ENCODE measurements at places on chromosomes 4 and X. TPM values are rescaled to one million over a fixed set of nuclear protein-coding genes. Genes with fewer than 3 reads are reported as not detected.

CDKN2AIP gene
- total RNA-seq = 12.1 TPM

LIMCH1 gene
- 37.9 TPM for total RNA-seq

CCKAR gene
- total RNA-seq = not detected

CFAP99 gene
- total RNA-seq = 0.05 TPM

IRAK1 gene
- total RNA-seq = 198 TPM

TLL1 gene
- 0.15 TPM for total RNA-seq

TEX11 gene
- not detected for total RNA-seq

SSX3 gene
- not detected for total RNA-seq

CLCN4 gene
- 4.8 TPM for total RNA-seq

MAGEA9B gene
- not detected for total RNA-seq

BMX gene
- not detected for total RNA-seq

BST1 gene
- total RNA-seq = 18.4 TPM

HSFX3 gene
- not detected for total RNA-seq

CITED1 gene
- 1.8 TPM for total RNA-seq

GAGE12J gene
- not detected for total RNA-seq

ARHGEF6 gene
- total RNA-seq = 0.13 TPM

CABS1 gene
- total RNA-seq = not detected

LARP7 gene
- total RNA-seq = 23.0 TPM

PDLIM3 gene
- not detected for total RNA-seq

JAKMIP1 gene
- not detected for total RNA-seq

CLRN2 gene
- total RNA-seq = not detected

ENPP6 gene
- not detected for total RNA-seq

DSPP gene
- not detected for total RNA-seq

FGFBP2 gene
- total RNA-seq = 0.15 TPM

HAND2 gene
- 0.32 TPM for total RNA-seq

SYNPO2 gene
- 1.1 TPM for total RNA-seq

SLC16A2 gene
- total RNA-seq = 24.3 TPM

SOD3 gene
- not detected for total RNA-seq

GUCY1B1 gene
- total RNA-seq = 0.25 TPM

GIMD1 gene
- total RNA-seq = not detected

PPP3CA gene
- total RNA-seq = 24.7 TPM

PPBP gene
- not detected for total RNA-seq

CRMP1 gene
- 3.2 TPM for total RNA-seq

HTR2C gene
- not detected for total RNA-seq

XPNPEP2 gene
- not detected for total RNA-seq

GBA3 gene
- not detected for total RNA-seq

SAT1 gene
- 419 TPM for total RNA-seq

ELOVL6 gene
- 22.9 TPM for total RNA-seq

GAGE12H gene
- total RNA-seq = not detected

SCML2 gene
- total RNA-seq = 8.1 TPM

PRDM8 gene
- total RNA-seq = 0.41 TPM

EDA gene
- total RNA-seq = 0.36 TPM

MAEA gene
- 69.5 TPM for total RNA-seq

ALG13 gene
- total RNA-seq = 51.0 TPM

CTAG1A gene
- not detected for total RNA-seq

TCEAL1 gene
- 38.9 TPM for total RNA-seq

MAGEC1 gene
- not detected for total RNA-seq

GRIPAP1 gene
- 18.1 TPM for total RNA-seq

CAPN6 gene
- total RNA-seq = not detected

TBX22 gene
- total RNA-seq = not detected

ATP2B3 gene
- 0.05 TPM for total RNA-seq

CENPVL1 gene
- total RNA-seq = not detected

SPP1 gene
- 151 TPM for total RNA-seq

CT47B1 gene
- 0.07 TPM for total RNA-seq

GLUD2 gene
- total RNA-seq = 3.1 TPM

PDZD4 gene
- total RNA-seq = 3.6 TPM

NCAPG gene
- 25.6 TPM for total RNA-seq

SEL1L3 gene
- total RNA-seq = 23.6 TPM

SUPT20HL2 gene
- total RNA-seq = not detected

Measured in A549 treated with CORT108297 at 1 μM for 4 hours (cell line).